ENCODE measurements at places on chromosomes 7 and 10.
A peak's percentile ranks its signal among the peaks of the same experiment; 100 is the strongest.

DNA sequence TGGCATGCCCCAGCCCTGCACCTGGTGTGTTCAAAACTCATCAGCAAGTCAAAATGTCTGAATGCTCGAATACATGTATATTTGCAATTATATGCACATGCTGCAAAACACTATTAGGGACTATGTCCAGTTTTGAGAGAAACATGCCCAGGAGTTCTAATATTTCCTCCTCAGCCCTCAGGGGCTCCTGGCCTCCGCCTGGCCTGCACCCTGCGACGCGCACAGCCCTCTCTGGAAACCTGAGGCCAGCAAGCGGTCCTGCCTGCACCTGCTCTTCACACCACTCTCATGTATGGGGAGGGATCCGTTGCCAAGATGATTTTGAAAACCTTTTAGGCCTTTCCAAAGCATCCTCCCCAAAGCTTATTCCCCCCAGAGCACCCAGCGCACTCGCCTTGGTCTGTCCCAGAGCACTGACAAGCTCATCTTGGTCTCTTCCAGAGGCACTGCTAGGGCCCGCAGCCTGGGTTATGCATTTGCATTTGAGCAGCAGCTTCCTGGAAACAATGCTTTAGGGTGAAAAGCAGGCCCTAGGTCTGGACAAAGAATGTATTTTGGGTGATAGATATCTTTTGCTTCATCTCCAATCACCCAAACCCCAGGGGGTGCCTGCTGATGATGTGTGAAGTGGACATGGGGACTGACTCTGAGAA lies 22.6 kb upstream of the CNPY1 start:
- no peak for DNase-seq

GRCh38 chr7:139727151-139727705 lies 50.6 kb downstream of the HIPK2 start:
- peak; percentile 95 for DNase-seq

GRCh38 chr7:88146616-88147015 lies 73.2 kb downstream of the SRI start:
- DNase-seq: no peak

DNA sequence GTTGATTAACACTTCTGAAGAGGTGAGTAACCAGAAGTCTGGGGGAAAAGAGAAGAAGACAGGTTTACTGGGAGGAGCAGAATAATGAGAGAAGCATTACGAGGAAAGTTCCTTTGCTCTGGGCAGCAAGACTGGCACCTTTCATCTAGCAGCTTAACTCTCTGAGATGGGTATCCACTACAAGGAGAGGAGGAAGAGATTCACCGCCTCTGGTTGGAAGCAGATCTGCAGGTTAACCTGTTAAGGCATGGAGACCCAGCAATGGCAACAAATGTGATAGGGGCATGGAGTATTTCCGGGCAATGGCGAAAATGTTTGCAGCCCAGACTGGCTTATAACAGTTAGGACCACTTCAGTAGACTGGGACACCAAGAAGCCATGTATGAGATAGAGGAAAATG lies 162.2 kb downstream of the TFEC start:
- DNase-seq: no peak

DNA sequence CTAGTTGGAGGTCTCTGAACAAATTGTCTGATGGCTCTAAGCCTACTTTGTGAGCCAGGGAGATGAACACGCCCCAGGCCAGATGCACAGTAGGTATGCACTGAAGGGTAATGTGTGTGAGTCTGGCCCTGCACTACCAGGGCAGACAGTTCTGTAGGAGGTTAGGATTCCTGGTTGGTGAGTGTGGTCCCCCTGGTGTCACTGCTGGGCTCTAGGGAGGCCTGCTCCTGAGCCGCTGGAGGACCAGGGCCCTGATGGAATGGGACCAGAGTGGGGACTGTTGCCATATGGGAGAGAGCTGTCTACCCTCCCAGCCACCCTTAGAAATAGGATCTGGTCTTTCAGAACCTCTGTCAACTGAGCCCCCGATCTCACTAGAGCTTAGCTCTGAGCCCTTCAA lies 42.0 kb downstream of the CDH23 start:
- DNase-seq: no peak

DNA sequence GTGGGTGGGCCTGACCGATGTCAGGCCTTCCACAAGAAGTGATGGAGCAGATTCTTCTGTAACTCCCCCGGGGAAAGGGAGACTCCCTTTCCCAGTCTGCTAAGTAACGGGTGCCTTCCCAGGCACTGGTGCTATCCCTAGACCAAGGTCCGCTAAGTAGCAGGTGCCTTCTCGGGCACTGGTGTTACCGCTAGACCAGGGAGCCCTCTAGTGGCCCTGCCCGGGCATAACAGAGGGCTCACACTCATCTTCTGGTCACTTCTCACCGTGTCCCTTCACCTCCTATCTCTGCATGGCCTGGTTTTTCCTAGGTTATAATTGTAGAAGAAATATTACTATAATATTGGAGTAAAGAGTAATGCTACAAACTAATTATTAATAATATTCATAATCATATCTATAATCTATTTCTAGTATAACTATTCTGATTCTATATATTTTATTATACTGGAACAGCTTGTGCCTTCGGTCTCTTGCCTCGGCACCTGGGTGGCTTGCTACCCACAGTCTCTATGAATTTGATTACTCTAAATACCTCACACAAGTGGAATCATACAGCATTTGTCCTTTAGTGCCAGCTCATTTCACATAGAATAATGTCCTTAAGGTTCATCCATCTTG lies 1378.7 kb downstream of the XPNPEP1 start:
- DNase-seq: peak; percentile 52

DNA sequence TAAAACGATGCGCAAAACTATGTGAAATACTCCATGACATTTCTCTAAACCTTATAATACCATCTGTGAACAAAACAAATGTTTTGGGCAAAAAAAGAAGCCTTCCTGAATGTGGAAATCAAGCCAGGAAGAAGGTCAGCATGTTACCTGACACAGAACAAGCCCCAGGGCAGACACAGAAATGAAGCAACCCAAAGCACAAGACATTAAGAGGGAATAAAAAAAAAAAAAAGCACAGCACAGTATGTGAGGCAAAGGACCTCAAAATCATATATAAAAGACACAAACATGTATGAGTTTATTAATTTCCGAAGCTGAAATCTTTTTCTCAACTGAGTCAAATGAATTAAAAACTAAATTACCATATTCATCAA lies 161.8 kb downstream of the SKIDA1 start:
- DNase-seq: peak; percentile 63

DNA sequence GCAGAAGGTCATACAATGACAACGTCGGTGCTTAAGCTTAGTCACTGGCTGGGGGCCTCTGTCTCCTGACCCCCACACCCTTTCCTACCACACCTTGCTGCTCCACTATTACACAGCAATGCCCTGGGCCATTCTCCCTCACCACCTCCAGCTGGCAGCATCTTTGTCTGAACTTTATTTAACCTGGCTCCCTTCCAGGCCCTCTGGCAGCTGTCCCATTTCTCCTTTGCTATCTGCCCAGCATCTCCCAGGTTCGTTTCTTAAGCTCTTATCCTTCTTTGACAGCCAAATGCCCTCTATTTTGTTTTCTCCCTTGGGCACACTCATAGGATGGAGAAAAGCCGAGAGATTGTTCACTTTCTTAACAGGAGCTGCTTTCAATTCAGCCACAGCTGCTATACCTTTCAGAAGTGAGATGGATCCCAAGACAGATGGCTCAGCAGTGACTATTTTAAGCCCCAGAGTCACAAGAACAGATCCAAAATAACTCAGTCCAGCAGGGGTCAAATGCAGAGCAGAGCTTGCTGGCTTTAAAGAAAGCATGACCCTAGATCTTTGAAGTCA lies 1277.1 kb upstream of the AUTS2 start:
- peak; percentile 35 for DNase-seq
